ENCODE measurements at places on chromosomes 3 and 15.

DNA sequence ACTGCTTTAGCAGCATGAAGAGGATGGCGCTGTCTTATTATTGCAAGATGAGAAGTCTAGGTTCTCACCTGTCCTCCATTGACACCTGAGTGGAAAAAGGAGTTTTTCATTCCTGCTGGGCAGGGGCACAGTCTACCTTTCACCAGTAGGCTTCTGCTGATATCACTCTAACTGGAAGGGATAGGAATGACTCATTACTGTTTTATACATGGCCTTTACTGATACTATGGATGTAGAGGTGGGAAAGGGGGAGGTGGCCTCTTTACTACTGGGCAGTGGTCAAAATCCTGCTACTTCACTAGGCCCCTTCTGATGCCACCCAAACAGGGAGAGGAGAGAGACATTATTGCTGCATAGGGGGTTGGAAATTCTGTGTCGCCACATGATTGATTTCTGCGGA is 97.8 kb downstream of the BBX start:
- no peak for DNase-seq

- no peak for DNase-seq
Measured at GRCh38 chr15:44490622-44491021, 46.3 kb upstream of the EIF3J start.

- DNase-seq: no peak
Measured at GRCh38 chr3:41710646-41711388, 251.1 kb downstream of the ULK4 start.

DNA sequence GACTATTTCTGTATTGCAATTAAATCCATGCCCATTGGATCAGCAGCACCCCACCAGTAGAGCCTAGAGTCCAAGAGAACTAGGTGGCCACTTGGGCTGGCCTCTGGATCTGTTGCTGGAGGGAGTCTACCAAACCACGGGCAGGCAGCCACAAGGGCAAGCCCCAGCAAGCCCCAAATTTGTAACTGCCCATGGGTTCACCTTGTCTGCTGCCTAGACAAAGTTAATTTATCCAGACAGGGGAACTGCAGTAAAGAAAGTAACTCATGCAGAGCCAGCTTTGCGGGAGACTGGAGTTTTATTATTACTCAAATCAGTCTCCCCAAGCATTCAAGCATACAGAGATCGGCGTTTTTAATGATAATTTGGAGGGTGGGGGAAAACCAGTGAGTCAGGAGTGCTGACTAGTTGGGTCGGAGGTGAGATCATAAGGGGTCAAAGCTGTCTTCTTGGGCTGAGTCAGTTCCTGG is 74.0 kb upstream of the TERB2 start:
- DNase-seq: peak; percentile 76

DNA sequence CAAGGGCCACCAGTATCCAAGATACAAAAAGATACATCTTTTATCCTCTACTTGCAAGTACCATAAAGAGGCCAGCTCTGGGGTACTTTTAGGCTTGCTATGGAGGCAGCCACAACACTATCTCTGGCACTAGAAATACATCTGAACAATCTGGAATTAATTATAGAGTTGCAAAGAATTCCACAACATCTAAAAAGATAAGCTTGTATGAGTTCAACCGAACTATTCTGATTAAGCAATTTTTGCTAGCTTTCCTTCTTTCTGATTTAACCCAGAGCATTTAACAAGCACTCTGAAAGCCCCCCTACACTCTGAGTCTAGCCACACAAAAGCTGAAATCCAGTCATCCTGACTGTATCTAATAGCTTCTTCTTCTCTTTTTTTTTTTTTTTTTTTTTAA is 95.4 kb downstream of the FRMD5 start:
- DNase-seq: no peak

GRCh38 chr15:40790718-40791117 is 16.2 kb upstream of the ZFYVE19 start:
- no peak for DNase-seq

DNA sequence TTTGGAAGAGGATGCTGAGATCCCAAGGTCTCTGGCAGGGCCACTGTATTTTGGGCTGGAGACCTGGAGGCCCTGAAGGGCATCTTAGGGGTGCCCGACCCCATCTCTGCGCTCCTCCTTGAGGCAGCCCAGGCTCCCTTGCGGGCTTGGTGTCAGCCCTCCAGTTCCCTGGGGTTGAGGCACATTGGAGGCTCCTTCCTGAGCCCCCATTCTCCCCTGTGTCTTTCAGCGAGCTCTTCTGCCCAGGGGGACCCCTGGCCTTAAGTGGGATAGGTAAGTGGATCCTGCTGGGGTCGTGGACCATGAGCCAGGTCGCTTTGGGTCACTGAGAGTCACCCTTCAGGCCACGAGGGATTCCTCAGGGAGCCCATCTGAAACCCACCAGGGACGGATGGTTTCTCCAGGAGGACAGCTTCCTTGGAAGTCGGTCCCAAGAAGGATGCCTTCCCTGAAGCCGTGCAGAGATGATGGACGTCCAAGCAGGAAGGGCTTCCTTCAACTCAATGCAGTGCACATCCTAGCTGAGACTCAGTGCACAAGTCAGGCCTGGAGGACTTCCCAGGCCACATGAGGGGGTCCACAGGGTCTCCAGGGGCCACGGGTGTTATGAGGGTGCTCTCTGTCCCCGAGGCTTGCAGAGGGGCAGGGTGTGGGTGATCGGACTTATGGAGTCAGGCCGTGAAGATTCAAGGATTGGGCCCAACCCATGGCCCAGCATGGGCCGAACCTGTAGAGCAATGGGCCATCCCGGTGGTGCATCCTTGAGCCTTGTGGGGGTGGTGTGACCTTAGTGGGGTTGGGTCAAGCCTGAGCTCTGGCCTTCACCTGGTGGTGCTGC is 224.3 kb downstream of the SNRPN start:
- no peak for DNase-seq

DNA sequence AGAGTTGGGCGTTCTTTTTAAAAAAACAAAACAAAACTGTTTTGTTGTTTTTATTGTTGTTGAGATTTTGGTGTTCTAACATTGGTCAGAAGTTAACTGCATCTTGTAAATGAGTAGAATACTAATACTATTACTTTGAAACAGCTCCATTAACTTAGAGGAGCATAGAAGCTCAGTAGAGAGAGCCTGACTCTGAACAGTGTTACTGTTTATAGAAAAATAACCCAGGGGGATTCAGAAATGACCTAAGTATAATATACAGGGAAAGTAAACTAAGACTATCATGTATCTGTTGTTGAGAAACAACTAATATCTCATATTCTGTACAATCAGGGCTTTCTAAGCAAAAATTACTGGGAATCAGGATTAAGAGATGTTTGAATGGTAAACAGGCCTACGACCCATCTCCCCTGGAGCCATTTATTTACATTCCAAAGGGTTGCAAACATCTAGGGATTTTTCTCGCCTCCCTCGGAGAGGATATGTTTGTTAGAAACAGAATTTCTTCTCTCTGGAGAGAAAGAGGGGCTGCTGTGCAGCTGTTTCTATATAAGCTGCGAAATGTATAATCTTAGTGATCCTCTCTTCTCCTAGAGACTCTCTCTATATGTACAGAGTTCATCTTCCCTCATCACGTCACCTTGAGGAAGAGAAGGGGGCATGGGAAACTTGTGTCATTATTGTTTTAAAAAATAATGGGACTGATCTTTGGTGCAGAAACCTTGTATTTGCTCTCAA is 827.5 kb upstream of the DPPA4 start:
- DNase-seq: no peak

DNA sequence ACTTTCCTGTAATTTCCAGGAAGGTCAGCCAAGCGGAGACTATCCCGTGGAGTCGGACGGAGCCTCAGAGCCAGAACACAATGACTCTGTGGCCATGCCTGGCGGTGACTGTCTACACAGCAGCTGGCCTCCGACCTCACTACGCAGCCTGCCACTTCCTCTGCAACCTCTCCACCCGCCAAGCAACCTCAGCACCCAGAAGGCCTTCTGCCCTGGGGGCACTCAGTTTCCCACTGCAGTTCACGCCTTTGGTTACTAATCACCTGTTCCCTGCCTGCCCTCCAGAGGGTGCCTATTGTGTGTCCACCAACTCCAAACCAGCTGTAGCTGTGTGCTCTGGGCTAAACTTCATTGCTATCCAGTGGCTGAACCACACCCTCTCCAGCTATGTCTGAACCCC is 44.0 kb downstream of the TM2D3 start:
- no peak for DNase-seq

- DNase-seq: no peak
Measured at GRCh38 chr3:112027826-112028225, 6.7 kb upstream of the TMPRSS7 start.

- no peak for DNase-seq
Measured at GRCh38 chr3:189985948-189986347, 134.7 kb downstream of the P3H2 start.
